ENCODE measurements at places on chromosomes 16 and 17. TPM values are rescaled to one million over a fixed set of nuclear protein-coding genes. Genes with fewer than 3 reads are reported as not detected.
A peak's percentile ranks its signal among the peaks of the same experiment; 100 is the strongest.

Gene AOC2
- 5.7 TPM for total RNA-seq

GRCh38 chr16:85593494-85594221 is 19.5 kb upstream of the GSE1 start:
- H3K36me3 ChIP-seq, result no peaks in the 10 kb centered on the region
- H3K27me3 ChIP-seq, result no peaks in the 10 kb centered on the region
- no peak overlapping the region for H3K4me3 ChIP-seq
- no peak overlapping the region for H3K27ac ChIP-seq
- DNase-seq, result no peak

Gene ODAD4
- total RNA-seq, result 2.1 TPM

Gene RBFOX1
- 2.0 TPM for total RNA-seq

- no peaks in the 10 kb centered on the region for H3K36me3 ChIP-seq
- H3K27ac ChIP-seq, result no peak overlapping the region
- DNase-seq, result no peak
- H3K4me3 ChIP-seq, result no peak overlapping the region
- no peaks in the 10 kb centered on the region for H3K4me1 ChIP-seq
- H3K27me3 ChIP-seq, result no peaks in the 10 kb centered on the region
Observed at GRCh38 chr16:89040861-89041570, 52.6 kb upstream of the ACSF3 start.

- no peaks in the 10 kb centered on the region for H3K27me3 ChIP-seq
- DNase-seq, result peak; percentile 31
- H3K4me3 ChIP-seq, result no peak overlapping the region
- no peaks in the 10 kb centered on the region for H3K36me3 ChIP-seq
- H3K27ac ChIP-seq, result no peak overlapping the region
Observed at GRCh38 chr17:50834429-50835300, 721 bp upstream of the WFIKKN2 start.

Gene DLX3
- 1.1 TPM for total RNA-seq

Gene CCL17
- total RNA-seq, result not detected
